ENCODE measurements at places on chromosomes 6 and 20.

GRCh38 chr20:19212469-19212815 lies at the start of gene SLC24A3:
SLC24A3 (plus strand) TSS chr20:19212642.
- no peak for DNase-seq

DNA sequence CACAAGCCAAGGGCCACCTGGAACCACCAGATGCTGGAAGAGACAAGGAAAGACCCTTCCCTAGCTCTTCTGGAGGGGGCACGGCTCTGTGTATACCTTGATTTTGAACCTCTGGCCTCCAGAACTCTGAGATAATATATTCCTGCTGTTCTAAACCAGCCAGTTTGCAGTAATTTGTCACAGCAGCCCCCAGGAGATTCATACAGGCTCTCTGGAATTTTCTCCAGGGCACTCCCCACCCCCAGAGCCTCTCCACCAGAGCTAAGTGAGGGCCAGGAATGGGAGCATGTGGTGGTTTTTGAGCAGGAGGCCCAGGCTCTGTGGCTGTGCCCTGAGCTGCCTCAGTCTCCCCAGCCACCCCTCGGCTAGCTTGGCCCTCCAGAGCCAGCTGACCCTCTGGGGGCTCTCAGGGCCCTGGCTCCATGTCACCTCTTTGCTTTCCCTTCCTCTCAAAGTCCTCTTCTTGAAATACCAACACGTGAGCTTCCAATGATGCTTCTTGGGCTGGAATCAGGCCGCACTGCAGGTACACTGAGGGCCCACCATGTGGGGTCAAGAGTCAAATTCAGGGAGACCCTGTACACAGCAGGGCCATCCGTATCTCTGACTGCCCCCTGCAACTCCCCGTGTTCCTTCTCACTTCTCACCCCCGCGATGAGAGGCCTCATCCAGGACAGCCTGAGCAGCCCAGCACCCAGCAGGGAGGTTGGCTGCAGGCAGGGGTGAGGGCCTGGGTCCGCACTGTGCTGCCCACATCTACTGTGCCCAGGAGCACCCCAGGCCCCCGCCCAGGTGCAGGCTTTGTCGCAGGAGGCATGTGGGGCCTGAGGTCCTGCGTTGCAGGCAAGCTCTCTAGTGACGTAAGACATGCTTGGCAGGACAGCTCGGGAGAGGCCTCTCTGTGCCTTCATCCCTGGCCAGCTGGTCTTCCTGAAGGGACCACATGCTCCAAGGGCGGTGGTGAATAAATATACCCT lies 155.5 kb downstream of the ANKRD60 start:
- DNase-seq: no peak

- no peak for DNase-seq
These were observed 202.0 kb downstream of the WDR27 start for GRCh38 chr6:169499848-169500247.

DNA sequence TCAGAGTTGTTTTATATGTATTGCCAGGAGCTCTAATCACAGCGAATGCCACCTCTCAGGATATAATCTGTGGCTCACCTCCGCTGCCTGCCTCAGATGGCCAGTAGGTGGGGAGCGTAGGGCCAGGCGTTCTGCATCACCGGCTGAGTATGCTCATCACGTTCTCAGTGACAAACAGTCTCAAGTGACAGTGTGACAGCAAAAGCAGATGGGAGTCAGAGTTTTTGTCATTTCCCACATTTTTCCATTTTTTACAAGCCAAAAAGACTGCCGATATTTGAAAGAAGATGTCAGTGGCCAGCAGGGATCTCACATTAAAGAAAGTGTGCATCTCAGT lies 208.7 kb downstream of the ALDH8A1 start:
- no peak for DNase-seq

DNA sequence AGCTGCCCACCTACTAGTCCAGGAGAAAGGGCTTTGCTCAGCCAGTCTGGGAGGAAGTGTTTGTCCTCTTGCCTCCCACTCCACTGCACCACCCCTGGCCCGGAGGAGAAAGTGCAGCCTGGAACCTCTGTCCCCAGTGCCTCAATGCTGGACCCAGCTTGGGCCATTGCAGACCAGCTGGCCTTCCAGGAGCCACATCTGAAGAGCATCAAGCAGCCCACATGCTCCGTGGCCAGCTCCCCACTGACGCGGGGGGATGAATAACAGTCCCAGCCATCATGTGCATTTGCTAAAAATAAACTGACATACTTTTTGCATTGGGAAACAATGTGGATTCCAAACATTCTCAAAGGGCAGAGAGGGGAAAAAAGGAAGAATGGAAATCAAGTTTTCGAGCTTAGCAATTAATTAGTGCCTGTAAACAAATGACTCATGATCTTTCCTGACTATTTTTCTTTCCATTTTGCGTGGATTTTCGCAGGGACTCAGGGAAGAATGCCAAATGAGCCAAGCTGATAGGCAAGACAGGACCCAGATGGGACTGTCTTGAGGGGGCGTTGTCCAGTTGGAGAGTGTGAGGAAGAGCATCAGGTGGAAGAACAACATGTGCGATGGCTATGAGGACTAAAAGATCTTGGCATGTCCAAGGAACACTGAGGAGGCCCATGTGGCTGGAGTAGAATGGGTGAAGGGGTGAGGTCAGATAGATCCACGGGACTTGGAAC lies 34.1 kb downstream of the CEBPB start:
- DNase-seq: no peak

DNA sequence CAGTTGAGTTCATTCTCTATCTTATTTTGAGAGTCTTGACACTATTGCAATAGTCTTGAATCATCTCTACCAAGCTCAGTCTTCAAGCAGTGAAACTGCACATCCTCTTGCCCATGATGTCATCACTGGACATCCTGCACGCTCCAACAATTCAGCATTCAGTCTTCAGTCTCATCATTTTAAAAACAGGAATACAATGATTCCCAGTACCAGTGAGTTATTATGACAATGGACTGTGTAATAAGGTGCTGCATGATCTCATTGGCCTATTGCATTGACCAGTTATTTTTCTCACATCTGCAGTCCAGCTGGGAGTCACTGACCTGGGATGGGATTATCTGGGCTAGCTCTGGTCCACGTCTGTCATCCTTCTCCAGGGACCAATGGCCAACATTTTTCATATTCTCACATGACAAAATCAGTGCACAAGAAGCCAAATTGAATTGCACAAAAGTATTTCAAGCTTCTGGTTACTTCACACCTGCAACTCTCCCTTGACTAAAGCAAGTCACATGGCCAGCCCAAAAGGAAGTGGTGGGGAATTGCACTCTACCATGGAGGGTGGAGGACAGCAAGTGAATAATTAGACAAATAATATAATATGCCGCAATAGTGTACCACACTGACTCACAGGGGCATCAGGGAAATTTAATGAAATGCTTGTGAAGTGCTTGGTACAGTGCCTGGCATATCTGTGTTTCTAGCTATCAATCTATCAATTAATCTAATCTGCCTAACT lies 6.4 kb upstream of the CST2 start:
- DNase-seq: no peak

DNA sequence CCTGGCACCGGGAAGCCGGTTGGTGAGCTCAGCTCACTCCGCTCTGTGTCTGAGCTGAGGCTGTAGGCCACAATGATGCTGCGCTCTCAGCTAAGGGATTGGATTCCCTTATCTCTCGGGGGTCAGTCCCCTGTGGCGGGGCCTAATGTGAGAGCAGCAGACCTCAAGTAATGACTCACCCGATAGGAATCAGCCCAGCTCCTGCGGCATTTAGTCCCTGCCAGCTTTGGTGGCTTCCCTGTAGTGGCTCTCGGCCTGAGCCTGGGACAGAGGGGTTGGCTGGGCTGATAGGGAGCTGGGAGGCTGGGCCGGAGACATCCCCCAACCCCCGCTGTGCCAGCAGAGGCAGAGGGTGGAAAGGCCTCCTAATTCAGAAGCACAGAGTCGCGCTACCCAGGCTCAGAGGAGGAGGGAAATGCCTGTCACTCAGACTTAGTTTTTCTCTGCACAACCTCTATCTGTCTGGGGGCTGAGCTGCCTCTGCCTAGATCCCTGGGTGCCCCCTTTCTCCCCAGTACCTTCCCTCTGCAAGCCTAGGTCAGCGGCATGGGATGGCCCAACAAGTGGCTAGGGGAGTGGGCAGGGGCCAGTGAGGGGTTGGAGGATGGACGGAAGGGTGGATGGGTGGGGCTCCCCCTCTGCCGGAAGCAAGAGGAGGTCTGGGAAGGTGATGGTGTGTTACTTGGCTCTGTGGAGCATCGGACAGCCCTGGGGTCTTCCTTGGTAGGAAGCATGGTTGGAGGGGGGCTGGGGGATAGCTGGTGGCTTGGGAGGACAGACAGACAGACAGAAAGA lies 92.2 kb downstream of the CDH22 start:
- DNase-seq: no peak

GRCh38 chr6:15338476-15338875 lies 92.6 kb downstream of the JARID2 start:
- DNase-seq: no peak

GRCh38 chr6:96898241-96898851 lies 655 bp upstream of the NDUFAF4 start:
- DNase-seq: peak; percentile 15

DNA sequence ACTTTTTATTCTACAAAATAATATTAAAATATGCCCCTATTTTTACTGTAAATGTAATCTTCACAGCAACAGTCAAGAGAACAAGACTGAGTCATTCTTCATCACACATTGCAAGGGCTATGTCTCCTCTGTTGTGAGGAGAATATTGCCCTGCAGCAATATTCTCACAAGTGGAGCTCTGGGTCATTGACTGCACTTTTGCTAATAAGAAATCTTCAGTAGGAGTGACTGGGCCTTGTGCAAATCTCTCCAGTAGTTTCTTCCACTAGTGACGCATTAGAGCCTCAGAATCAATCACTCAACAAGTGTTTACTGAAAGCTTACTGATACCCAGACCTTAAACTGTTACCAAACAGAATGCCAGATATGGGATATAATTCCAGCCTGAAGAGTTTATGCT lies 49.1 kb downstream of the LAMA2 start:
- DNase-seq: no peak

DNA sequence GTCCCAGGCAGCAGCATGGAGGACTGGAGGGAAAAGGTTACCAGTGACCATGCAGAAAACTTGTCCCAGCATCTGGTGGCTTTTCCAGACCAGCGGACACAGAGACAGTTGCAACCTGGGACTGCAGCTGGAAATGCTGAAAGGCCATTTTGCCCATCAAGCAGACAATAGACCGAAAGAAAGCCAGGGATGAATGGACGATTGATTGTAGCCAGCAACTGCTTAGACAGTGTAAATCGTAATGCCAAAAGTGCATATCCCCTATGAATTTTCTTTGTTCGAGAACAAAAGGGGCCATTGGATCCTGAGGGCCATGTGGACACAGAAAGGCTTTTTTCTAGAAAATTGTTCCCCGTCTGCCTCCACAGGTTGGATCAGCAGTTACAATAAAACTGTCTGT lies 115.7 kb downstream of the MBOAT1 start:
- no peak for DNase-seq

GRCh38 chr6:33278392-33278741 lies 1.4 kb downstream of the B3GALT4 start:
- DNase-seq: no peak

- DNase-seq: no peak
These were observed 242.1 kb downstream of the HACE1 start for GRCh38 chr6:104617591-104617990.

- no peak for DNase-seq
These were observed 40.3 kb downstream of the FYN start for GRCh38 chr6:111832833-111833418.

DNA sequence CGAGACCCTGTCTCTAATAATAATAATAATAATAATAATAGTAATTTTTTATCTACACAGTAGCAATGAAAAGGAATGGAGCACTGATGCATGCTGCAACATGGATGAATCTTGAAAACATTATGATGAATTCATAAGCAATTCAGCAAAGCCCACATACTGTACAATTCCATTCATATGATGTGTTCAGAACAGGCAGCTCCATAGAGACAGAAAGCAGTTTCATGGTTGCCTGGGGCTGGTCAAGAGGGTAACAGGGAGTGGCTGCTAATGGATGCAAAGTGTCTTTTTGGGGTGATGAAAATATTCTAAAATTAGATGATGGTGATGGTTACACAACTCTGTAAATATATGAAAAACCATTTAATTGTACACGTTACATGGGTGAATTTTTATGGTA lies 43.6 kb downstream of the SLC24A3 start:
- DNase-seq: no peak
